ENCODE measurements at places on chromosomes 16 and 17.

DNA sequence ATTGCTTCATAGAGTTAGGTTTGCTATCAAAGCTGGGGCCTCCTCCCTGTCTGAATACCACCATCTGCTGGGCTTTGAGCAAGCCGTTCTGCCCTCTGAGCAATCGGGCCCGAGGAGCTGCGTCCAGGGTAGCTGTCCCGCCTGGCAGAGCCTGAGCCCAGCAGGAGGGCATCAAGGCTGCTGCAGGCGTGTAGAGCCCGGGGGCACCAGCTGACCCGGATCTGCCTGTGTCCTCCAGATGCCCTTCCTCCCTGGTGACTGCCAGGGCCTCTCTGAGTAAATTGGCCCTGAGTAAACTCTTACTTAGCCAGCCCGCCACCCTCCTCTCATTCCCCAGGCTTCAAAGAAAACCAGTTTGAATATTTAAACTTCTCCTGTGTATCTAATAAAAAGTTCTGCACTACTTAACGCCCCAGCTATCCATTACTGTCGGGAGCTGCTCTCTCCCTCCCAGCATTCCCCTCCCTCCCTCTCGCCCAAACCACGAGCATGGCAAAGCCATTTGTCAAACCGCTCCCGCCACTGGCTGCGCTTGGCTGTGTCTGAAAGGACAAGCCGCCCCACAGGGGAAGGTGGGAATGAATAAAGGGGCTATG, 16.4 kb downstream of the CDK5RAP3 start:
- no peak for DNase-seq

- DNase-seq, result no peak
Measured at GRCh38 chr17:18267366-18267765, 6.9 kb downstream of the MIEF2 start.

DNA sequence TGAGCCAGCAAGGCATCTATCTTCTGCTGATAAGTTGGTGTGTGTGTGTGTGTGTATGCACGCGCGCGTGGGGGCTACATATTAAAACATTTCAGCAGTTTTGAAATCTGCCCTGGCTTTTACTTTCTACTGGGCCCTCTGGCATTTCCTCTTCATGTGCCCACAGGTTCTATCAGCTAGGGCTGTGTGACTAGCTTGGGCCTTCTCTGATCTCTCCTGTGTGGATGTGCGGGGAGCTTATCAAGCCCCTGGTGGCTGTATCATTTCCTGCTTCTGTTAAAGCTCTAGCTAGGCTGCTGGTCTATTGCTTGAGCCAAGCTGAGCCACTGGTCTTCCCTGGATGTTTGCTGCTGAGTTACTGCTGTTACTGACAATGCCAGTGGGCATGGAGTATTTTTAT, 132.5 kb downstream of the AATF start:
- no peak for DNase-seq

DNA sequence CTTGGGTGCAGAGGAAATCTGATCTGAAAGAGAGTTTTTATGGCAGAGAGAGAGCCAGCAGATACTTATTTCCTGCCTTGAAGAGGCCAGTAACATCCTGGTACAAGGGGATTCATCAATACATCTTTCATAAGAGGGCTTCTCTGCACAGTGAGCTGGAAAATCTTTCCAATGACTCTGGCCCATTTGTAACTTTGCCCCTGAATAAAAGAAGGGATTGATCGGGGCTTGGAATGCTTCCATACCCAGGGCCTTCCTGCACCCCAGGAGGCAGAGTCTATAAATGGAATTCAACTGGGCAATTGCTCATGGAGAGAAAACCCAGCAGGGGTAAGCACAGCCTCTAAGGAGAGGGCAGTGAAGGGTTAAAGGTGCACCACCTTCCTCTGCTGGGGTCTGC, 163.3 kb downstream of the XYLT1 start:
- DNase-seq, result no peak

DNA sequence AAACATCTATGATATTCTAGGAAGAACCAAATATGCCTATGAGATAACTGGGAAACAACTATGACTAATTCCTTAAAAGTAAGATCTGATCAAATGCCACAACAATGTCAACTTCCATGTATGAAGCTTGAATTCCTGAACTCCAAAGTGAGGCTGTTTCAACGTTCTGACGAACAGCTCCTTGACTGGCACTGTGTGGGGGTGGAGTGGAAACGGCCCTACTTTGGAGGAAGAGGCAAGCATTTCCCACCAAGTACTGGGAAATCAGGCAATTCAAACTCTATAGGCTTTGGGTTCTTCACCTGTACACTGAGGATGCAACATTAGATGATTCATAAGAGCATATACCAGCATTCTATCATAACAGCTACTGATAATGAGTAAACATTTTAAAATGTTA, 187.2 kb downstream of the CDK5R1 start:
- DNase-seq, result no peak

DNA sequence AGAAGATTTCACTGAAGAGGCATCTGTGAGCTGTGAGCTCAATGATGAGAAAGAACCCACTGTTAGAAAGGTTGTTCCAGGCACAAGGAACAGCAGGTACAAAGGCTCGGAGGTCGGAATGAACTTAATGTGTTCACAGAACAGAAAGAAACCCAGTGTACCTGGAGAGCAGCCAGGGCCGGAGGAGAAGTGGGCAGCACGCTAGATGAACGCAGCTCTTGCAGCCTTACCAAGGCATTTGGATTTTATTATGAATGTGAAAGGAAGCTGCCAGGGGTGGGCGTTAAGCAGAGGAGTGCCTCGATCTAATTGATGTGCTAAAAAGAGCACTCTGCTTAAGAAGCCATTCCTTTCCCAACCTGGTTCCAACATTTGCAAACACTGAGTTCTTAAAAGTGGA, 19.0 kb downstream of the EEF2K start:
- no peak for DNase-seq

DNA sequence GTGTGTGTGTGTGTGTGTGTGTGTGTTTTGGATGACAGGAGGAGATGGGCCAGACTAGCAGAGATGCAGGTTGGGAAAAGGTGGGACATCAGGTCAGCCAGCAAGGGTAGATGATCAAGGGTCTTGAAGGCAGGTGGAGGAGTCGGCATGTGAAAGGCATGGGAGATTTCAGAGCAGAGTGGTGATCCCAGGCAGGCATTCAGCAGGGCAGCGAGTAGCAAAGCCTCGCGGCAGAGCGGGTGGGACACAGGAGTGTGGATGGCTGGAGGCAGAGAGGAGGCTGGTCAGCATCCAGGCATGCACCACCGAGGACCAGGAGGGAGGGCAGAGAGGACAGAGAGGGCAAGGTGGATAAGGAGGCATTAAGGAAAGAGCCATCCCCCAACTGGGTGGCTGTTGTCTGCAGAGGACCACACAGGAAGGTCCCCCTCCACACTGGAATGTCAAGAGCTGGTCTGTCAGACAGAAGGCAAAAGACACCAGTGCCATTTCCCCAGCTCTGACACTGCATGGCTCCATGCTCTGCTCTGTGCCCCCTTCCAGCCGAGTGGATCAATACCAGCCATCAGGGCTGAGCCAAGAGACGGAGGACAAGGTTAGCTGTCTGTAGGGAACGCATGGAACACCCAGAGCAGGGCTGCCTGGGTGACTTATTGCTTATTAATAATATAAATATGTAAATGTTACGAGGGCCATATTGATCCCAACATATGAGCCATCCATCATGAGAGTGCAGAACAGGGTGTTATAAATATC, 74.8 kb upstream of the RPL38 start:
- no peak for DNase-seq

DNA sequence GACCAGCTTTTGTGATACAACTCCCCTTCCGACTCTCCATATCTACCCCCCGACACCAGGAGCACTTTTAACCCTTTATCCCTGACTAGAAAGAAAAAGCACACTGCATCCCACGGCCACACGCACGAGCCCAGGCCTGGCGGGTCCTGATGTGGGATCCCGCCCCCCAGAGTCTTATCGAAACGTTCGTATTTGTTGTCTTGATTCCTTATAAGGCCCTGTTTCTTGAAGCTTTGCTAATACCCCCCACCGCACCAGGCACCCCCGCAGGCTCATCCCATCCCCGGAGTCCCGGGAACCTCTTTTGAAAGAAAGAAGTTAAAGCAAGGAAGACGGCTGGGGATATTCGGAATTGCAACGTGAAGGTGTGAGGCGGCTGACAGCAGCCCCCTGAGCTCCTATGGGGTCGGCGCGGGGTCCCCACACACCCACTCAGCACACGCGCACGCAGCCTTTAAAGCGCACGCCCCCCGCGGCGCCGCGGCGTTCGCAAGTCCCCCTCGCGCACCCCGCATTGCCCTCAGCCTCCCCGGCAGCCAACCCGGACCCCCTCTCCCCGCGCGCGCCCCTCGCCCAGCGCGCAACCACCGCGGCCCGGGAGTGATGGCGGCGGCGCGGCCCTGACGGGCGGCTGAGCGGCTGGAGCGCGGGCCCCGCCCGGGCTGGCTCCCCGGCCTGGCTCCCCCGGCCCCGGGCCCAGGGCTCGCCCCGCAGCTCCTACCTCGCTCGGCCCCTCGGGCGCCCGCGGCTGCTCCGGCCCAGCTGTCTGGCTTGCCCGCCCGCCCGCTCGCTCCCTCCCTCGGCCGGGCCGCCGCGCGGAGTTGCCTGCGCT, 448 bp downstream of the STAT5B start:
- DNase-seq, result peak; percentile 60

- DNase-seq, result no peak
Measured at GRCh38 chr16:17431012-17431411, 39.7 kb downstream of the XYLT1 start.

- no peak for DNase-seq
Measured at GRCh38 chr16:68047987-68048386, 24.9 kb downstream of the DUS2 start.

DNA sequence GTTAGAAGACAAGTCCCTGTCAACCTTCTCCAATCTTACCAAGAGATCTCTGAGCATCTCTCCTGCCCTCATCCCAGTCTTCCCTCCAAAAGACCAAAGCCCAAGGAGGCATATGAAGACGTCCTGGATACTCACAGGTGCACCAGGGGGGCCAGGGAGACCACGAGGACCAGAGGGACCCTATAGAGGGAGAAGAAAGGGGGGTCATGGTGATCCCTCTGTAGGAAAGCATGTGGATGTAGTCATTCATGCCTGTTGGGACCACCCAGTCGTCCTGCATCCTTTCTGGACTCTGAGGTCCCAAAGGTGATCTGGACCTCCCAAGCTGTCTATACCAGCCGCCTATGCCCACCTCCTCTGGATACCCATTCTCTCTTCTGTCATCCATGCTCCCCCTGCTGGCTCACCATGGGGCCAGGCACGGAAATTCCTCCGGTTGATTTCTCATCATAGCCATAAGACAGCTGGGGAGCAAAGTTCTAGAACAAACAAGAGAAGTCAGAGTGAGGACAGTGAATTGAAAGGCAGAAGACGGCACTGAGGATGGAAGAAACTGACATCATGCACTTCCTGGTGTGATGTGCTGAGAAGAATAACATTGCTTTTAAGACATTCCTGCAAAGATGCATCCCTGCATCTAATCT, 3.3 kb downstream of the COL1A1 start:
- DNase-seq, result peak; percentile 68

GRCh38 chr16:68436581-68436980, 11.7 kb downstream of the SMPD3 start:
- DNase-seq, result no peak

- peak; percentile 93 for DNase-seq
Measured at GRCh38 chr17:44628243-44629188, 27.8 kb upstream of the MEIOC start.

GRCh38 chr16:64531401-64531800, 590.5 kb downstream of the CDH11 start:
- DNase-seq, result no peak

DNA sequence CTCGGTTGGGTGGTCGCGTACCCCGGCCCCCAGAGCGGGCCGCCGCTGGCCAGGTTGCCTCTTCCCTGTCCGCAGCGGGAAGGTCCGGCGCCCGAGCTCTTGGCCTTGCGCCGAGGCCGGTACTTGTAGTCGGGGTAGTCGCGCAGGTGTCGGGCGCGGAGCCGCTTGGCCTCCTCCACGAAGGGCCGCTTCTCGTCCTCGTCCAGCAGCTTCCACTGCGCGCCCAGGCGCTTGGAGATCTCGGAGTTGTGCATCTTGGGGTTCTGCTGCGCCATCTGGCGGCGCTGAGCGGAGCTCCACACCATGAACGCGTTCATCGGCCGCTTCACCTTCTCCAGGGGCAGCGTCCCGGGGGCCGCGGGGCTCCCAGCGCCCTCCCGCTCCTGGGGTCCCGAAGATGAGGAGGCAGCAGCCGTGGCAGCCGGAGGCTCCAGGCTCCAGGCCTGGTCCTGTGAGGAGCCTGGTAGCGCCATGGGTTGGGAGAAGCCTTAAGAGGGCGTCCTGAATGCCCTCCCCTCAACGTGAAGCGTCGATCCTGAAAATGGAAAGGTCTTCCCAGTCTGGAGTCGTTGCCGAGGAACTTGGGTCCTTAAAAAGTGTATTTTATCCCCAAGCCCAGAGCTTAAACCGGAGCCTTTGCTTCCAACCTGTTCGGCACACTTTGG, 558 bp downstream of the SOX15 start:
- no peak for DNase-seq

DNA sequence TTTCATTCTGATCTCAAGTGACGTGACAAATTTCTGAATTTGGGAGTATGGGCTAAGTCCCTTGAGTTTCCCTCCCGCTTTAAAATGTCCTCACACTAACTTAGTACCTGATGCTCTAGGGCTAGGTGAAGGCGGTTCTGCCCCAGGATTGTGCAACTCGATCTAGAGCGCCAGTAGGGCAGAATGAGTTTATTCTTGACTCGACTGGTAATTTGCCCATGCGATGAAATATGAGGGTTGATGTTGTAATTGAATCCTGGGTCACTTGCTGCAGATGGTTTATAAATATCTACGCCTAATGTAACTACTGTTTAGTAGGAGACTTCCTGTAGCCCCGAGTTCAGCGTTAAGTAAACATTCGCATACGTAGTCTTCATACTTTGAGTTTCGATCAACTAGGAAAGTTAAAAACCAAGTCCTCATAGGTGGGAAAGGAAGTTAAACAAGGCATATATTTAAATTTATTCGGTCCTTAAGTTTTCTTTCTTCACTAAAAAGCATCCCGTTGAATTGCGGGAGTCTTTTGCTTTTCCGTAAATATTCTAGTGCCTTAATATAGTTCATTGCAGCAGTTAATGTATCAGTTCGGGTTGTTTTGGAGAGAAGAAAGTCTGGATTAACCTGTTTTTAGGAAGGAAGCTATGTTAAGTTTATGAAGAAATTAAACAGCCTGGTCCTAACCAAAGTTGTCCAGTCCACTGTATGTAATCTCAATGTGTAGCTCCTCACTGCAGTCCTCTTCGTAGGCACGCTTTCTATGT, 1.6 kb downstream of the CTCF start:
- DNase-seq, result peak; percentile 28

- DNase-seq, result peak; percentile 83
Measured at GRCh38 chr17:78940708-78941107, 15.5 kb upstream of the TIMP2 start.
